COLO829 (cell line): ENCODE measurements at places on chromosomes 3 and 15.
A peak's percentile ranks its signal among the peaks of the same experiment; 100 is the strongest.

GRCh38 chr3:24503616-24504113 lies 9.0 kb upstream of the THRB start:
- DNase-seq = no peak

DNA sequence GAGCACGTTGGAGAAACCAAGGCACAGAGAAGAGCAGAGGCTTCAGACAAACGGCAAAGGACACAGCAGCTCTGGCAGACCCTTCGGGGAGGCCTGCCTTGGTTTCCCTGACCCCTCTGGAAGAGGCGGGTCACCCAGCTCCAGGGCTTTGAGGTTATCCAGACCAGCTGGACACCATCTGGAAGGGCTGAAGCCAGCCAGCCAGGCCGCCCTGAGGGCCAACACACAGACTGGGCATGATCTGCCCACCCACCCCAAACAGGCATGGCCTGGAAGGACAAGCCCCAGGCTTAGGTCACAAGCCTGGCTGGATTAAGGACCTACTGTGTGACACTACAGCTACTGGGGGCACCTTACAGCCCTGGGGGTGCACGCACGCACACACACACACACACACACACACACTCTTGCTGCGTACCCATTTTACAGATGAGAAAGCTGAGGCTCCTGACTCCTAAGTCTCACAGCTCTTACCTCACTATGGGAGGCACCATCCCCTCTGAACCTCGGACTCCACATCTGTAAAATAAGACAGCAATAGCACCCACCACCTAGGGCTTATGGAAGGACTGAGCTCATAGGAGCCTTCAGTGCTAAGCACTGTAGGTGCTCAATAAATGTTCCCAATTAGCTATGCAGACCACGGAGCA lies 10.8 kb downstream of the PLXND1 start:
- DNase-seq = no peak

DNA sequence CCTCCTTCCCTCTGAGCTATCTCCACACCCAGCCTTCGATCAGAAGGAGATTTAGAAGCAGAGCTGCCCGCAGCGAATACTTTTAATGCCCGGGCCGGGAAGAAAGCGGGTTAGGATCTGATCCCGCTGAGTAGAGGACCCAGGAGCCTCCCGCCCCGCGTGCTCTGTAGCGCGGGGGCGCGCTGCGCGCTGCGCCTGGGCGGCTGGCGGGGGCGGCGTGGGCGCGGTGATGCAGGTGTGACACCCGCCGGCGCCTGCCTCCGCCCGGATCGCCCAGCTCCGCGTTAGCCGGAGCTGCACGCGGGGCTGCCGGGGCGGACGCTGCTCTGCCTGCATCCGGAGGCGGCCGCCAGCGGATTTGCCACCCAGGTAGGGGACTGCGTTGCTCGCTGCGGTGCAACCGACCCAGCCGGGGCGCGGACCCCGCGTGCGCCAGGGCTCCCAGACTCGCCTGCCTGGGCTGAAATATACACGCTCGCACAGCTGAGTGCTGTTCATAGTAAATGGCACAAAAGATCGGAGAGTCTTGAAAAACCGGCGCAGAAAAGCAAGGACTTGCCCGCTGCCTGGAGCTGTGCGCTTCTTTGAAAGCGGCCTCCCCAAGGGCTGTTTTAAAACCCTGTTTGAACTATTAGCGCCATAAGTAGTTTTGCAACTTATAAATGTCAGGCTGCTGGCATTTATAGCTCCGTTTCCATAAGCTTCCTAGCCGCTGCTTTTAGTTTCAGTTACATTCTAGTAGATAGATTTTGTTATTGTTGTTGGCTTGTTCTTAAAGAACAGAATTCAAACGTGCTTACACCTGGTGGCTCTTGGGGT lies at the start of gene SV2B:
Gene SV2B (plus strand): TSS at position 263 of the 819 bp plus-strand sequence. CDS start 126,007 bp downstream, outside the sequence.
- DNase-seq = no peak

DNA sequence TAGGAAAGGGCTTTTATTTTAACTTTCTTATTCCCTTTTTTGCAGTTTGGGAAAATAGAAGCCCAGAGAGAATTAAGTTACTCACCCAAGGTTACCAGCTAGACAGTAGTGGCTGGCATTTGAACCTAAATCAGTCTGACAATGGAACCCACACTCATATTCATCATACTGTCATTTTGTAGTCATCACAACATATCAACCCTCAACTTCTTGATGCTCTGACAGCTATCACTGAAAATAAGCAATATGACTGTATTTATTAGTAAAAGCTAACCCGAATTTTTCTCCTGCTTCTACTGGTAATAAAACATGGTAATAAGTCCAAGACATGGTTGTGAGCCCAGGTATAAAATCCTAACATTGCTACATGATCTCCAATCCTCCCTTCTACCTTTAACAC lies 585.8 kb upstream of the UBE2E2 start:
- DNase-seq = no peak

GRCh38 chr3:57048052-57048671 lies 12.3 kb upstream of the SPATA12 start:
- peak; percentile 42 for DNase-seq

GRCh38 chr15:33074212-33074611 lies 120.3 kb downstream of the FMN1 start:
- DNase-seq = no peak

GRCh38 chr3:12136371-12136770 lies 22.3 kb downstream of the TIMP4 start:
- DNase-seq = no peak

GRCh38 chr15:88401996-88402656 lies 65.1 kb downstream of the MRPL46 start:
- no peak for DNase-seq

DNA sequence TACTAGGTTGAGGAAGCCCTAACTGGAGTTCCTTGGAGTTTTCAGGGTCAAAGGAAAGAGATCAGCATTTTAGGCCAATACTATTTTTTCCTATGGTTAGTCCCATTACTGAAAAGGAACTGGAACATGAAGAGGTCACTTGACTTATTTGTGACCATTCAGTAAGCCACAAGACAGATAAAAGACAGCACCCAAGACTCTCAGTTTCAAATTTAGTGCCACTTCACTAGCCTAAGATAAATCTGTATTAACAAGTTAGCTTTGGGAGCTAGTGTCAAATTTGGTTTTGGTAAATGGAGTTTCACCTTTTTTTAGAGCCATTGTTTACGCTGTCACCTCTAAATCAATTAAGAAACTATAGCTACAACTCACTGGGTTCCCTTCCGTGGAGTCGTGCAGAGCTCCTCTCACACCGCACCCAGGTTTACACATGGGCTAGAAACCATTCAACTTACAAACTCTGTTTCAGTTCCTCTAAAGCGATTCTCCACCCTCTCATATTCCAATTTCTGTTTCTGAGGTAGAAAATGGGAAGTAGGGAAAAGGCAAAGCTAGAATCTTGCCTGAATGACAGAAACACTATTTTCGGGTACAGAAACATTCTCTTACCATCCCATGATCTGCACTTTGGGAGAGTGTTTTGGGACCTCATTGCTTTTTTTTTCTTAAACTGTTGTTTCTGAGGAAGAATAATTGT lies 14.4 kb downstream of the CCDC32 start:
- DNase-seq = no peak

- DNase-seq = no peak
These were observed 50.3 kb upstream of the PLXND1 start for GRCh38 chr3:129656659-129657247.

DNA sequence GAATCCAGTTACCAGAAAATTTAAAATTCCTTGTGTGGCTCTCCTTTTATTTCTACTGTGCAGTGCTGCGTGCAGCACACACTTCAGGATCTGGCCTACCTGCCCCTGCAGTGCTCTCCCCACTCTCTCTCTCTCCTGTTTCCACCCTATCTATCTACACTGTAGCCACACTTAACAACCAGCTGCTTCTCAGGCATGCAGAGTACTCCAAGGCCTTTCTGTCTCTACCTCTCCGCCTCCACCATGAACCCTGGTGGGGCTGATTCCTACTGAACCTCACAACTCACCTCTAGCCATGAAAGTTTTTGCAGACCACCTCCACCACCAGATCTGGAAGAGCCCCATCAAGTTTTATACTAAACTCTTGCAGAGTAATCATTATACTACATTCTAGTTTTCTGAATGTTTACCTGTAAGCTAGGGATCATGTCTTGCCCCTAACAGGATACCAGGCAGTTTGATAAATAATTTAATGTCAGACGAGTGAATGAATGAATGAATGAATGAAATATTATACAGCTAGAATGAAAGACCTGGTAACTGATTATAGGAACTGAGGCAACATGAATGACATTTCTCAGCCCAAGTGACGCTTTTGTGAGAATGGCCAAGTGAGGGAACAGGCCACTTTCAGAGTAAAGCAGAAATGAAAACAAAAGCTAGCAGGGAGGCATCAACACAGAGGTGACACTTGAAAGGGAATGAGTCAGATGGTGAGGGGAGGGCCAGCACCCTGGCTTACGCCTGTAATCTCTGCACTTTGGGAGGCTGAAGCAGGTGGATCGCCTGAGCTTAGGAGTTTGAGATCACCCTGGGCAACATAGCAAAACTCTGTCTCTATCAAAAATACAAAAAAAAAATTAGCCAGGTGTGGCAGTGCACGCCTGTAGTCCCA lies 363.5 kb downstream of the FOXP1 start:
- no peak for DNase-seq

GRCh38 chr3:96039632-96040031 lies 774.8 kb upstream of the EPHA6 start:
- no peak for DNase-seq

- DNase-seq = no peak
These were observed 203.8 kb downstream of the RBMS3 start for GRCh38 chr3:29484633-29485032.

- no peak for DNase-seq
These were observed 49.9 kb downstream of the NMD3 start for GRCh38 chr3:161270991-161271390.

- no peak for DNase-seq
These were observed 15.0 kb upstream of the CACNA2D2 start for GRCh38 chr3:50518436-50518835.

DNA sequence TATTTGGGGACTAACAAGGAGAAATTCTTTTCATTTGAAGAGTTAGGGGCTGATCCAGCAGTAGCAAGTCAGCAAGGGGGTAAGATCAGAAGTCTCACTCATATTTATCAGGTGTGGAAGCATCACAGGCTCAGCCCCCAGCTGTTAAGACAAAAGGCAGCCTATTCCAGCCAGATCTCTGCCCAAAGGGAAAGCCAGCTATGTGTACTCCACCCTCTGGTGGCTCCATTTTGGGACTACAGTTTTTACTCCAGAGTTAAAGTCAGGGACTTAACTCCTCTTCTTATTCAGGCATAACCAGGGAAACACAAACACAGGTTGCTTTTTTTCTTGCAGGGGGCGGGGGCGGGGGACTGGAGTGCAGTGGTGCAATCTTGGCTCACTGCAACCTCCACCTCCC lies 19.2 kb downstream of the UBP1 start:
- no peak for DNase-seq

DNA sequence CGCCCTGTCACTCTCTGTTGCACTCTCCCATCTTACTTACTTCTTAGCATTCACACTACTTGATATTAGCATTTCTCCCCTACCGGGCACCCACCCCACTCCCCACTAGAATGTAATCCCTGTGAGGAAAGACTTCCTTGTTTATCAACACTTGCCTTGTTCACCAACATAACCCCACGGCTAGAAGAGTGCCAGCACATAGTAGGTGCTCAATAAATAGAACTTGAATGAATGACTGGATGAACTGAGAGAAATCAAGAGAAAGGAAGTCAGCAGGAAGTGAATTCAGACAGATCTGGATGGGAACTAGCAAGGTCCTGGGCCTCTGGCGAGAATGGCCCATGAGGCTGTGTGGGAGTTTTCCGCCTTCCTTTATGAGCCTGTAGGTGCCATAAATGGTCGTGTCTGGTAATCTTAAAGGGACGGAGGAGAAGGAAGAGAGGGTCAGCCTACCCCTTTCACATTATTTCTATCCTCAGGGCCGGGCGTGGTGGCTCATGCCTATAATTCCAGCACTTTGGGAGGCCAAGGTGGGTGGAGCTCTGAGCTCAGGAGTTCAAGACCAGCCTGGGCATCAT lies 42.4 kb upstream of the HERC1 start:
- no peak for DNase-seq

GRCh38 chr15:93244696-93245660 lies 156.0 kb upstream of the RGMA start:
- no peak for DNase-seq

- DNase-seq = no peak
These were observed 22.1 kb downstream of the CNTN3 start for GRCh38 chr3:74592359-74592758.

DNA sequence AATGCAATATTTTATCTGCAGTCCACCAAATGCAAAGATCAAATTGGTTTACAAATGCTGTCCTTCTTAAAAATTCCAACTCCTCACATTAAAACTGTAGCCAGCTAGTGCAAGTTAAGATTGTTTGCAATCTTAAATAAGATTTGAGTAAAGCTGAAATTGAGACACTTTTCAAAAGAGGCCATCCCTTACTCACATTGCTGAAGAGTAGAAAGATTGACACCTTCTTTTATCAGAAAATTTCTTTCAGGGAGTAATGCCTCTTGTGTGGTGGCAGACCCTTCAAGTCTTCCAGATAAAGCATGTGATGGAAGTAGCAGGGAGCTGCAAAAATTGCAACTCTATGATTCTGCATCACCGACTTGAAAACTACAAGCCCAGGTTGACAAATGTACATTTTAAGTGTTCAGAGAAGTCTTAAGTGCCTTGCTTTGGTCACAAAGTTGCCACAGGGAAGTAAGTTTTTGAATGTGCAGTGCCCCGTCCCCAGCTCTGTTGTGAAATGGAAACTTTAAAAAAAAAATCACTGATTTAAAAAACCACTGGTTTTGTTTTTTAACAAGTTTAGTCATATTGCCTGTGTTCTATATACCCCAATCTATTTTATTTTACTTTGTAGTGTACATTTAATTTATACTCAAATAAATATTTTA lies 12.6 kb downstream of the CD86 start:
- DNase-seq = no peak

DNA sequence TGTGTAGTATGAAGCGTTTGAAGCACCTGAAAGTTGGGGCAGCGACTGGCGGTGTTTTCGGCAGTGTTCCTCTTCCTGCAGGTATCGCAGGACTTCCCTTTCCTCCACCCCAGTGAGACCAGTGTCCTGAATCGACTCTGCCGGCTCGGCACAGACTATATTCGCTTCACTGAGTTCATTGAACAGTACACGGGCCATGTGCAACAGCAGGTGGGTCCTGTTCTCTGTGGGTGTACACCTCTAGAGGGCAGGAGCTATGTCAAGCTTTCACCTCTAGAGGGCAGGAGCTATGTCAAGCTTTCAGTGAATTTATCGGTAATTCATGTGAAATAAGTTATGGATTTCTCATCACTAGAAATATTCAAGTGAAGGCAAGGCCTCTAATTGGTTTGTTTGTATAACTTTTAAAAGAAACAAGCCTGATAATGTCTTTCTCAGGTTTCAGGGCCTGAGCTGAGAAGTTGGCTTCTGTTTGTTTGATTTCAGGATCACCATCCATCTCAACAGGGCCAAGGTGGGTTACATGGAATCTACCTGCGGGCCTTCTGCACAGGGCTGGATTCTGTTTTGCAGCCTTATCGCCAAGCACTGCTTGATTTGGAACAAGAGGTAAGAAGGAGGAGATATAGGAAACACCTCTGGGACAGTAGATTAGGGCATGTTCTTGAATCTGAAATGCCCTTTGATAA lies 5.3 kb downstream of the TUBGCP4 start:
- DNase-seq = peak; percentile 15

GRCh38 chr15:56351353-56351752 lies 13.9 kb upstream of the TEX9 start:
- DNase-seq = no peak
